ENCODE measurements at places on chromosomes 2 and 18.

GRCh38 chr2:178589335-178589734, 109.1 kb downstream of the PLEKHA3 start:
- DNase-seq = no peak

DNA sequence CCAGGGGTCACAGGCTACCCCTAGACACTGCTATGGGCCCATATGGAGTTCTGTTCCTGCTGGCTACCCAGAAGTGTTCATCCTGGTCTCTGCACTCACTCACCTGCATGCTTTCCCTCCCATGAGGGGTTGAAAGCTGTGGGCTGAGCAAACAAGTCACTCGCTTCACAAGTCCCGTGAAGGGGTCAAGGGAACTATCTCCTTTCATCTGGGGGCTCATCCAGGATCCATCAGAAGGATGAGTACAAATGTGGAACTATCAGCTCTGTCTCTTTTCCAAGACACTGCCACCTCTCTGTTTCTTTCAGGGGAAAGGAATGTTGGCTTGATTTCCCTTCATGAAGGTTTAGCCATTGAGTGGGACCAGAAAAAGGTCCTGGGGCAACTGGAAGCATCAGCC, 21.7 kb downstream of the SULT1C4 start:
- DNase-seq = no peak

DNA sequence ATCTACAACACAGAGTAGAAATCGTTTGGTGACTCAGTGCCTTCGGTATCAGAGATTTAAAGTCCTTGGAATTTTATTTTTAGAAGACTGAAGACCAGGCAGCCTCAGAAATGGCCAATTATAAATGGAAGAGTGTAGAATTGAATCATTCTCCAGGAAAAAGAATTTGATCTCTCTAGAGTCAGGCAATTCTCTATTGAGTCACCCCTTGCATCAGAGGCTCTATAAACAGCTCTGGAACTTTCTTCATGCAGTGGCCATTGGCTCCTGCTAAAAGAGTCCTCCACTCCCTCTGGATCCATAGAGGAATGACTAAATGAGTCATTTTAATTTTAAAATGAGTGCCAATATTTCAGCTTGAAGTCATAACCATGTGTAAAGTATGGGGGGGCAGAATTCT, 816.2 kb downstream of the TDRD15 start:
- peak; percentile 38 for DNase-seq

- DNase-seq = no peak
Observed at GRCh38 chr2:236120141-236120601, 48.0 kb downstream of the GBX2 start.

GRCh38 chr2:231926180-231926741, at the start of gene NPPC:
Gene NPPC (minus strand): TSS chr2:231926396. CDS start chr2:231926249, 147 bp downstream.
- DNase-seq = peak; percentile 6

Data from fibroblast of skin of left quadriceps (primary cell).